ENCODE measurements at places on chromosomes 12 and 14.

GRCh38 chr12:77133566-77133965 is 68.2 kb upstream of the E2F7 start:
- DNase-seq = no peak
- H3K36me3 ChIP-seq = no peaks in the 10 kb centered on the region
- H3K27ac ChIP-seq = no peak overlapping the region
- H3K27me3 ChIP-seq = peaks cover 4% of the 10 kb centered on the region
- H3K4me3 ChIP-seq = no peak overlapping the region

- no peak overlapping the region for H3K4me3 ChIP-seq
- peaks cover 26% of the 10 kb centered on the region for H3K36me3 ChIP-seq
- no peak for DNase-seq
- H3K27me3 ChIP-seq = no peaks in the 10 kb centered on the region
- H3K27ac ChIP-seq = peak overlapping the region; percentile 14
- no peaks in the 10 kb centered on the region for H3K4me1 ChIP-seq
Observed at GRCh38 chr14:31154956-31155355, 52.6 kb downstream of the HECTD1 start.

DNA sequence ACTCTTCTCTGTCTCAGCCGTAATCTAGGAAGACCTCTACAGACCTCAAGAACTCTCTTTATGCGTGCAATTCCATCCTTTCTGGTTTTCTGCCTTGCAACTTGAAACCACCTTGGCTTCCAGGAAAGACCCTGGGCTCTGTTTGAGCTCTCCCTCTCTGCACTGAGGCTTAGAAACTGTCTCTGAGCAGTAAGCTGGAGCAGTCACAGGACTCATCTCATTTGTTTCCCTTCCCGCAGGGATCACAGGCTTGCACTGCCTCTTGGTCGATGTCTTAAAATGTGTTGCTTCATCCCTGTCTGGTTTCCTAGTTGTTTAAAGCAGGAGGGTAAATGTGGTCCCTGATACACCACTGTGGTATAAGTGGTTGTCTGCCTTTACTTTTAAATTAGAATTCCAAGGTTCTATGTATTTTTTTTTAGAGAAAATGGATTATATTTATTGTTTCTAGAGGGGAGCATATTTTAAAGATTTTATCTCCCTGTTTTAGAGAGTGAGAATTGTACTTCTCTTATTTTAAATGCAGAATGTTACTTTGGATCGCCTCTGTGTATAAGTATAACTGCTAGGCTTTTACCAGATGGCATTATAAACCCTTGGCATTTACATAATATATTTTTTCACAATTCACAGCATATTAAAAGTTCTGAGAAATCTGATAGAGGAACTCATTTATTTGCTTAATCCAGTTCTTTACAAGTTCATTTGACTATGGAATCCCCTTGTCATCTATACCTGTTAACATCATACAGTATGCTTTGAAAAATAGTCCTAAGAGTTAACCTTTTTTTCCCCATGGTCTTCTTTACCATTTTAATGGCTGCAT is 26.4 kb downstream of the EID3 start:
- H3K27ac ChIP-seq = no peak overlapping the region
- no peaks in the 10 kb centered on the region for H3K27me3 ChIP-seq
- H3K4me1 ChIP-seq = no peaks in the 10 kb centered on the region
- DNase-seq = no peak
- no peak overlapping the region for H3K4me3 ChIP-seq
- H3K36me3 ChIP-seq = peaks cover 29% of the 10 kb centered on the region

DNA sequence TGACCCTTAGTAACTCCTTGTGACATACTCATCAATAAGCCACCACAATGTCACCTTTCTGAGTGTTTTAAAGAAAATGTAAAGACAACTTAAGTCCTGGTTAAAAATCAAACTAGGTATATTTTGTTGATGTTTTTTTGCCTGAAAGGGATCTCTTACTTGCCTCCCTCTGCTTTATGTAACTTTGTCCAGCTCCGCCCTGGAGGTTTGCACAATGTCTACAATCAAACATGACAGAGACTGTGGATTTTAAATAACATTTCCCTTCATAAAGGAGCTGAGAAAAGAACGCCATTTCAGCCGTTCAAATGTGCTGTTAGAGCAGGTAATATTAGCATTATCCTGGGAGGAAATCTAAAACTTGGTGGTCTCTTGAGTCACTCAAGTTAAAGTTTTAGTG is 613.9 kb downstream of the SOX5 start:
- no peaks in the 10 kb centered on the region for H3K27me3 ChIP-seq
- H3K4me1 ChIP-seq = no peaks in the 10 kb centered on the region
- H3K36me3 ChIP-seq = no peaks in the 10 kb centered on the region
- H3K4me3 ChIP-seq = no peak overlapping the region

DNA sequence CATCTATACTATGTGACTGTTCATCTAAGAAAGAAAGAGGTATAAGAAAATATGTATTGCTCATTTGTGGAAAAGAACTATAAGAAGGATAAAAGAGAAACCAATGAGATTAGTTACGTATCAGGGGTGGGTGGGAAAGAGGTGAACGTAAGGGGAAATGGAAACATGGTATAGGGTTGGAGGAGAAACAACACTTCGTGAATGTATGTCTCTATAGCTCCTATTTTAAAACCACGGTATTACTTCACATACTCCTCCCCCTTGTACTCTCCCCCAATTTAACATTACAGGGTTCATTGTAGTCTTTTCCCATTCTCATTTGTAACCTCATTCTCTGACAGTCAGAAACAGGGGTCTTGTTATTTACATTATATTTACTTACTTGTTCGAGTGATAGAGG is 120.4 kb downstream of the FOXG1 start:
- no peaks in the 10 kb centered on the region for H3K4me1 ChIP-seq
- no peak overlapping the region for H3K4me3 ChIP-seq
- H3K36me3 ChIP-seq = no peaks in the 10 kb centered on the region
- no peak for DNase-seq
- no peak overlapping the region for H3K27ac ChIP-seq
- no peaks in the 10 kb centered on the region for H3K27me3 ChIP-seq

All from stimulated activated naive B cell treated with anti-CD40 and anti-IgM and Interleukin-4, amounts not matched to agents 10 μg/mL and 1 μg/mL and 100 μg/mL, for 72 hours (primary cell).